Activated naive CD8-positive, alpha-beta T cell treated with anti-CD3 and anti-CD28 coated beads for 36 hours (primary cell): ENCODE measurements at places on chromosomes 1 and 21. TPM values are rescaled to one million over a fixed set of nuclear protein-coding genes. Genes with fewer than 3 reads are reported as not detected.

DNA sequence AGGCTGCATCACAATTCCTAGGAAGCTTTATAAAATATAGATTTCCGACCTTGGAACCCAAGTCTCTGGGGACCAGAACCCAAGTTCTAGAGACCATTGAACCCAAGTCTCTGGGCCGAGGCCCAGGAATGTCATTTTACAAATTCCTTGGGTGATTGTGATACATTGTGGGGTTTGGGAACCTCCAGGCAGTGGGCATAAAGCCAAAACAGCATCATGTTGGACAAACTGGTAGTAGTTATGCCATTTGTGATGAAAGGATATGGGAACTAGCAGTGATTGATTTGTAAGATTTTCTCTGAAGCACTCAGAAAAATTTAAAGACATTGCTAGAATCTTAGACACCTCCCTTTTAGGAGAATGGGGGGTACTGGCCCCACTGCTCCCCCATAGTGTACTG, 160.2 kb downstream of the HIVEP3 start:
- peaks cover 31% of the 10 kb centered on the region for H3K4me1 ChIP-seq
- H3K4me3 ChIP-seq: no peak overlapping the region
- H3K36me3 ChIP-seq: peaks cover 5% of the 10 kb centered on the region
- DNase-seq: no peak

GRCh38 chr1:225691861-225692516, 39.1 kb upstream of the ENAH start:
- DNase-seq: no peak
- no peak overlapping the region for H3K4me3 ChIP-seq
- no peaks in the 10 kb centered on the region for H3K4me1 ChIP-seq
- H3K27ac ChIP-seq: no peak overlapping the region
- H3K36me3 ChIP-seq: no peaks in the 10 kb centered on the region
- no peaks in the 10 kb centered on the region for H3K27me3 ChIP-seq

GRCh38 chr1:231867607-231868006, 241.0 kb downstream of the DISC1 start:
- no peaks in the 10 kb centered on the region for H3K27me3 ChIP-seq
- no peak for DNase-seq
- peaks cover 24% of the 10 kb centered on the region for H3K4me1 ChIP-seq
- H3K36me3 ChIP-seq: no peaks in the 10 kb centered on the region

GRCh38 chr1:210635108-210635507, 306.4 kb downstream of the HHAT start:
- no peak overlapping the region for H3K4me3 ChIP-seq
- no peaks in the 10 kb centered on the region for H3K4me1 ChIP-seq
- no peak overlapping the region for H3K27ac ChIP-seq
- no peaks in the 10 kb centered on the region for H3K27me3 ChIP-seq
- no peaks in the 10 kb centered on the region for H3K36me3 ChIP-seq

- DNase-seq: no peak
- H3K27ac ChIP-seq: no peak overlapping the region
- no peak overlapping the region for H3K4me3 ChIP-seq
- H3K4me1 ChIP-seq: peaks cover 4% of the 10 kb centered on the region
Observed at GRCh38 chr1:228998179-228998578, 262.9 kb downstream of the RHOU start.

DNA sequence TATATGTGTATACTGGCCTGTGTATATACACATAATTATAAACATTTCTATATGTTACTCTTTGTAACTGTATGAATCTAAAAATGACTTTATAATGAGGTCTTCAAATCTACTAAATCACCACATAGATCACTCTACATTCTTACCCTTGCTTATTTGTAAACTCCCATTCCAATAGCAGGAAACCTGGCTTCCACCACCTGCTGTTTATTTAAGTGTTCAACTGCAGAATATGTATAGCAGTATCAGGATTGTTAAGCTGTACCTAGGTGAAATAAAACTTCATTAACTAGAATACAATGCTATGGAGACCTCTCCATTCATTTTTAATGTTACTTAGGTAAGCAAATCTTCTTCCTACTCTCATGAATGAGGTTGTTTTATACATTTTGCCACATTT, 1351.1 kb upstream of the B3GALT2 start:
- peaks cover 4% of the 10 kb centered on the region for H3K27me3 ChIP-seq
- H3K27ac ChIP-seq: no peak overlapping the region
- no peaks in the 10 kb centered on the region for H3K36me3 ChIP-seq
- DNase-seq: no peak
- no peaks in the 10 kb centered on the region for H3K4me1 ChIP-seq

DNA sequence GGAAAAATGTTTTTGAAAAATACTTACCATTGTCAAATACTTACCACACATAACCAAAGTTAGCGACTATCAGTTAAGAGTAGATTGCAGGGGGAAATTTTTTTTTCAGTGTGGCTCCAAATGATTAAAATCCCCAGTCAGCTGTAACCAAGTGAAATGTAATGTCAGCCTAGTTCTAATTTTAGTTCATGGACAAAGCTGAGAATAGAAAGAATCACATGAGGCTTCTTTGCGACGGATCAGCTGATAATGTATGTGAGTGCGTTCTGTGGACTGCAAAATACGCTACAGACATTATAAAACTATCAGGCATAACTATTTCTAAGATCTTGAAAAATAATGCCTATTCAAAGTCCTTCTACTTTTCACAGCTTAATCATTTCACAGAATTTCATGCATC, at the start of gene LRRC39:
Gene LRRC39, minus strand, starts transcription at position 166 of the 400 bp plus-strand sequence. CDS start 9,740 bp downstream, outside the sequence.
- H3K36me3 ChIP-seq: no peaks in the 10 kb centered on the region
- no peak within 1 kb of the TSS for H3K27ac ChIP-seq
- DNase-seq: no peak
- no peak within 1 kb of the TSS for H3K4me3 ChIP-seq

DNA sequence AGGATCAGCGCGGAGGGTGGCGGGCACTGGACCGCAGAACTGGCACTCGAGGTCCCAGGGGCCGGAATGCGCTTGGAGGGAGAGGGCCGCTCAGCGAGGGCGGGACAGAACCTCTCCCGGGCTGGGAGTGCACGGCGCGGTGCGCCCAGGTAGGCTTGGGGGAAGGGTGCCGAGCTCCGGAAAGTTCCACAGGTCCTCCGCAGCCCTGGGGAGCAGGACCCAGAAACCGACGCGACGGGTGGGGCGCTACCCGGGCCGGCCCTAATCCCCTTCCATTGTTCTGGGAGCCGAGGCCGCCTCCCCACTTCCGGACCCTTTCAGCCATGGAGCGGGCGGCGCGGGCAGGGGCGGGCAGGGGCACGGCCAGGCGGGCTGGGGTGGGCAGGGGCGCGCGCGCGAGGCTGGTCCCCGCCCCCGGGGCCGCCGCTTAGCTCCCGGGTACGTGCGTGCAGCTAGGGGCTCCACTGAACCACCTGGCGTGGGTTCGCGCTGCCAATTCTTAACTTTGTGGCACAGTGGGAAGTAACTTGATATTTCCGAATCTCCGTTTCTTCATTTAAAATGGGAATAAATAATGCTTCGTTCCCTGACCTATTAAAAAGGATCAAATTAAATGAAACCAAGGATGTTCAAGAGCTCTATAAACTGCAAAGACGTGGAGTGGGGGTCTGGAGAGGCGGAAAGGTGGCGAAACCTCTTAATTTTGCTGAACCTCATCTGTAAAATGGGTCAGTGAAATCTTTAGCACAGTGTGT, 20.7 kb downstream of the LGR6 start:
- peaks cover 5% of the 10 kb centered on the region for H3K4me1 ChIP-seq
- no peak for DNase-seq
- no peak overlapping the region for H3K27ac ChIP-seq

- H3K27ac ChIP-seq: no peak overlapping the region
- H3K4me1 ChIP-seq: no peaks in the 10 kb centered on the region
- H3K36me3 ChIP-seq: no peaks in the 10 kb centered on the region
- no peak overlapping the region for H3K4me3 ChIP-seq
- DNase-seq: no peak
- no peaks in the 10 kb centered on the region for H3K27me3 ChIP-seq
Observed at GRCh38 chr1:56387071-56387740, 192.2 kb downstream of the PLPP3 start.

- H3K4me3 ChIP-seq: no peak overlapping the region
- peaks cover 35% of the 10 kb centered on the region for H3K4me1 ChIP-seq
- DNase-seq: no peak
- H3K27ac ChIP-seq: no peak overlapping the region
- no peaks in the 10 kb centered on the region for H3K27me3 ChIP-seq
- peaks cover 25% of the 10 kb centered on the region for H3K36me3 ChIP-seq
Observed at GRCh38 chr1:28983509-28984310, 69.3 kb downstream of the EPB41 start.

DNA sequence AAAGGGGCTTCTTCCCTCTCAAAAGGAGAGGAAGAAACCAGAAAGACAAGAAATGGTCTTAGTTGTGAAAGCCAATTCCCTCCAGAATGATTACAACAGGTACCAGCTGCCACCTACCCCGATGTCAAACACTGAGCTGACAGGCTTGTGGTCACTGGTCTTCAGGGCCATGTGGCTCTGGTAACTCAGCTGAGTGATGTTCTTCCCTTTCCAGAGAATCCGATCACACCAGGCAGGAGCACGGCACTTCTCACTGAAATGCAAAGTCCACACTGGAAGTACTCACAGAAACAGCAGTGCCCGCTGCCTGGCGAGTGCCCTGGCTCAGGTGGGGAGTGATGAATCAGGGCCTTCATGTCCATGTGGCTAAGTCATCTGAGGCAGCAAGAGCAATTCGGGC, 18.7 kb upstream of the MTF1 start:
- no peaks in the 10 kb centered on the region for H3K4me1 ChIP-seq
- no peak overlapping the region for H3K4me3 ChIP-seq
- no peaks in the 10 kb centered on the region for H3K27me3 ChIP-seq

DNA sequence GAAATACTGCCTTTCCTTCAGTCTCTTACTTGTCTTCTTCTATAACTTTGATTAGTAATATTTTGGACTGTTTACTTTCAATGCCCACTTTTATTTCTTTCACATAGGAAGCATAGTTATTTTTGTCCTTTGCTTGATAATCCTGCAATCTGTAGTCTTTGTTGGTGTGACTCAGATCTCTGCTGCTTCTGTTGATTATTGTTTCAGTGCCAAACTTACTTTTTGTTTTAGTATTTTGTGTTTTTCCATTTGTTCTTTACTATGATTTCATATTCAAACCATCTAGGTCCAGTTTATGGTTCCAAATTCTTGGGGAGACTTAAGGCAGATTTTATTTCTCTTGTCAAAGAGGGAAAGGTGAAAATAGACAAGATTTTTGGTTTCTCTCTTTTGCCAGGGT, 399.9 kb downstream of the HLX start:
- DNase-seq: no peak
- H3K27ac ChIP-seq: no peak overlapping the region
- no peaks in the 10 kb centered on the region for H3K36me3 ChIP-seq
- no peak overlapping the region for H3K4me3 ChIP-seq
- peaks cover 39% of the 10 kb centered on the region for H3K27me3 ChIP-seq

DNA sequence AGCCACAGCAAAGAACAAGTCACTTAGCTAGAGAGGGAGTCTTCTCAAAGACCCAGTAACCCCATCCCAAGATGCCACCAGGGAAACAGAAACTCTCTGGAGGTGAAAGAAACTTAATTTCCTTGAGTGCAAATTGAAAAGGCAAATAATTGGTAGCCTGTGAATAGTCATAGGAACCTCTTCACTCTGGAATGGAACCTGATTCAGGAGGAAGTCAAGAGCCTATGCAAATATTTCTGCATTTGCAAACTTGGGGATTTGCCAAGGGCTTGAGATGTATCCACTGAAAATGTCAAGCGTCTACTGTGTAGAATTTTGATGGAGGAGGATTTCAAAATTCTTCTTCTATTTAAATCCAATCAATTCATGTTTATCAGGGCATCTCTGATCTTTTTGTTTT, 5.7 kb downstream of the HIVEP3 start:
- H3K4me3 ChIP-seq: no peak overlapping the region
- peaks cover 5% of the 10 kb centered on the region for H3K36me3 ChIP-seq
- no peaks in the 10 kb centered on the region for H3K27me3 ChIP-seq
- peaks cover 45% of the 10 kb centered on the region for H3K4me1 ChIP-seq
- no peak for DNase-seq
- H3K27ac ChIP-seq: no peak overlapping the region

DNA sequence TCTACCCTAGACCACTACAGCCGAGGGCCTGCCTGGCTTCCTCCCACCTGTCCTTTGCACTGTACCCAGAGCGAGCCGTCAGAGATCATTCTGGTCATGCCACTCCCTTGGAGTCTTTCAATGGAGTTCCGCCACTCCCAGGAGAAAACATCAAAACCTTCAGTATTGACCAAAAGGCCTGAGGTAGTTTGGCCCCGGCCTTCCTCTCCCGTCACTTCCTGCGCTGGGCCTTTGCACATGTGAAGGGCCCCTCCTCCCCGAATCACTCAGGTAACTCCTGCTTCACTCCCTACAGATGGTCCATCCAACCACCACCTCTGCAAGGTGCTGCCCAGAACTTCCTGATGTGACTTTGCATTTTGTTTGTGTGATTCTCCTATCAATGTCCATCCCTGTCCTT, 26.6 kb downstream of the UBE2G2 start:
- H3K4me1 ChIP-seq: peaks cover 3% of the 10 kb centered on the region
- peaks cover 16% of the 10 kb centered on the region for H3K36me3 ChIP-seq
- H3K4me3 ChIP-seq: no peak overlapping the region
- no peak overlapping the region for H3K27ac ChIP-seq
- DNase-seq: no peak

- no peak overlapping the region for H3K4me3 ChIP-seq
- DNase-seq: no peak
- peaks cover 17% of the 10 kb centered on the region for H3K27me3 ChIP-seq
Observed at GRCh38 chr1:230763927-230764591, 16.9 kb downstream of the CAPN9 start.

The CFHR2 gene
- total RNA-seq: not detected

The FNBP1L gene
- total RNA-seq: 0.14 TPM
